ENCODE measurements at places on chromosomes 16 and 17. TPM values are rescaled to one million over a fixed set of nuclear protein-coding genes. Genes with fewer than 3 reads are reported as not detected.

- H3K4me1 ChIP-seq = no peaks in the 10 kb centered on the region
- H3K27me3 ChIP-seq = no peaks in the 10 kb centered on the region
- no peak for DNase-seq
- no peaks in the 10 kb centered on the region for H3K36me3 ChIP-seq
- no peak overlapping the region for H3K27ac ChIP-seq
These were observed 37.4 kb upstream of the ALKBH5 start for GRCh38 chr17:18146259-18146658.

DNA sequence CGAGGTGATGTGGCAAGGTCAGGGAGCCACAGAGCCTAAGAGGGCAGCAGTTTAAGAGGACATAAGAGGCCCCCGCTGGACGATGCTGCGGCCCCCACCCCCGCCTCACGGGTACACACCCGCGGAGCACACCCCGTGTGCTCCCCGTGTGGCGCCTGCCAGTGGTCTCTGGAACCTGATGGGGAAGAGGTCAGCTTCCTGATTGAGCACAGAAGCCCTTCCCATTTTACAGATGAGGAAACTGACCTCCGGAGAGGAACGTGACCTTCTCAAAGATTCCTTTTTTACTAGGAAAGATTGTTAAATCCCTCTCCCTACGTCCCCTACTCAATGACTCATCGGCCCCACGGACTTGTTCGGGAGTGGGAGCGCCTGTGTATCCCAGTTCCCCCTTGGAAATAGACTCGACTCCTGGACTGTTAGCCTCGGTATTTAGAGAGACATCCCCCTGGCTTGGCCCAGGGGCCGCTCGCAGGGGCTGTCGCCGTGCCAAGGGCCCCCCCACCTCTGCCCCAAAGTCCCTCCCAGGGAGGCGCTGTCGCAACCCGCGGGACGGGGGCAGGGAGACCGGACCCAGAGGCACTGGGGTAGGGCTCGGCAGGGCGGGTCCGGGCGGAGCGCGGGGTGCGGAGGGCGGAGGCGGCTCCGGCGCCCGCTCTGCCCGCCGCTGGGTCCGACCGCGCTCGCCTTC lies at the start of gene ABCC3:
TSS of gene ABCC3 (plus strand) at position 658 of the 691 bp plus-strand sequence. CDS start 56 bp downstream, outside the sequence.
- H3K27ac ChIP-seq = no peak within 1 kb of the TSS
- no peaks in the 10 kb centered on the region for H3K36me3 ChIP-seq
- no peaks in the 10 kb centered on the region for H3K27me3 ChIP-seq
- DNase-seq = no peak
- peak within 1 kb of the TSS; percentile 56 for H3K4me3 ChIP-seq

Gene KRT31
- total RNA-seq = 70.8 TPM

Gene CACNA1H
- 49.3 TPM for total RNA-seq

GRCh38 chr16:63461248-63461841 lies 1425.1 kb upstream of the CDH8 start:
- no peak for DNase-seq
- H3K36me3 ChIP-seq = no peaks in the 10 kb centered on the region
- H3K27ac ChIP-seq = no peak overlapping the region
- no peaks in the 10 kb centered on the region for H3K27me3 ChIP-seq

All from suprapubic skin (tissue), 4 donors.